HL-60 (cell line): ENCODE measurements at places on chromosomes 3 and 15.

- DNase-seq: no peak
These were observed 245.5 kb downstream of the EPHB1 start for GRCh38 chr3:135040321-135041240.

DNA sequence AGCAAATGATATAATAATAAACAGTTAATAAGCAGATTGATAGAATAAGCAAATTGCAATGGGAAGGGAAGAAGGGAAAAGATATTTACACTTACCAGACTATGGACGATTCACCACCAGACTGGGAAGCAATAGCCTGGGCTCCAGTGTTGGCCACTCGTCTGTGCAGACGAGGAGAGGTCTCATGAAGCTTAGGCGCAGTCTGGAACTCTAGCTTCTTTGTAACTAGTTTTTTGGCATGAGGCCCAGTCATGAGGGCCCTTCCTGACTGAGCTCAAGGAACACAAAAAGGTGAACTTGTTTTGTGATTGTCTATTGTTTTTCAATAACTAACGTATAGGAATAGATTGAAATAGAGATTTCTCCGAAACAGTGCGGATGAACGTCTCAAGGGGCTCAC is 63.3 kb upstream of the GATM start:
- DNase-seq: no peak

GRCh38 chr3:88321363-88322050 is 171.7 kb downstream of the C3orf38 start:
- no peak for DNase-seq

- DNase-seq: no peak
These were observed 34.7 kb downstream of the GAP43 start for GRCh38 chr3:115658032-115658336.

DNA sequence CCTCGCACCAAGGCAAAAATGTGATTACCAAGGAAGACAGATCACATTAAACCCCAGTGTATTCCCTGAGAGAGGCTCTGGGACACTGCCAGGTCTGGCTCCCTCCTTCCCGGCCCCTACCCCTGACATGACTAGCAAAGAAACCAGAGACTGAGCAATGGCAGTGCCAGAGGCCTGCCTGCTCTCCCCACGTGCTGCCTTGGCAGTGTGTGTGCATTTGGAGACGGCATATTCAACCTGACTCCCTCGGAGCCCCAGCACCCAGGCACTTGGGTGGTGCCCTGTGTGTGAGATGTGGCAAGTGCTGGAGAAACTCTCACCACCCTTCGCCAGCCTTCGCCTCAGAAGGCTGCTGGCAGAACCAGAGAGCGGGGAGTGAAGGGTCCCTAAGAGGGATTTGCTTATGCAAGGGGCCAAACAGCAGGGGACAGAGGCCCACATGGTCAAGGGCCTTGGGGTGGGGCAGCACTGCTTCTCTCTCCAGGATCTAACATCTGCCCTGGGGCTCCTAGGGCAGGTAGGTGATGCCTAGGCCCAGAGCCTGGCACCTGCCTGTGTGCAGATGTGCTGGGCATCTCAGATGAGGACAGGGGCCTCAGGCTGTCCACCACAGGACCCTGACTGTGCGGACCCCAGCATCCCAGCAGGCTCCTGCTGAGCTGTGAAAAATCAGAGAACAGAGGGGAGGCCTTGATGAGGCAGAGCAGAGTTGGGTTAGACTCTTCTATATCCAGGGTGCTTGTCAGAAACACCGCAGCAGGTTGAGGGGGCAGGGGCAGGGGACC is 23.6 kb upstream of the PLXNA1 start:
- no peak for DNase-seq

GRCh38 chr3:153166206-153166605 is 4.2 kb downstream of the RAP2B start:
- DNase-seq: no peak

DNA sequence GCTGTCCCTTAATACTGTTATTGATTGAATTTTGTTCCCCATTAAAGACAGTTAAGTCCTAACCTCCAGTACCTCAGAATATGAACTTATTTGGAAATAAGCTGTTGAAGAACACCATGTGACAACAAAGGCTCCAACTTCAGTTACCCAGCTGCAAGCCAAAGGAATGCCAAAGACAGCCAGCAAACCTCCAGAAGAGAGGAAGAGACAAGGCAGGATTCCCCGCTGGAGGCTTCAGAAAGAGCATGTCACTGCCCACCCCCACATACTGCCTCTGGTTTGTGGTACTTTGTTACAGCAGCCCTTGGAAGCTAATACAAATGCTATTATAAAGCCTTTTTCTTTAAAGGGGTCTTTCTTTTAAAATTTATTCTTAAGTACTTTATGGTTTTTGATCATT is 18.4 kb upstream of the NEK10 start:
- DNase-seq: no peak

GRCh38 chr3:60641354-60641753 is 609.9 kb downstream of the FHIT start:
- DNase-seq: no peak

DNA sequence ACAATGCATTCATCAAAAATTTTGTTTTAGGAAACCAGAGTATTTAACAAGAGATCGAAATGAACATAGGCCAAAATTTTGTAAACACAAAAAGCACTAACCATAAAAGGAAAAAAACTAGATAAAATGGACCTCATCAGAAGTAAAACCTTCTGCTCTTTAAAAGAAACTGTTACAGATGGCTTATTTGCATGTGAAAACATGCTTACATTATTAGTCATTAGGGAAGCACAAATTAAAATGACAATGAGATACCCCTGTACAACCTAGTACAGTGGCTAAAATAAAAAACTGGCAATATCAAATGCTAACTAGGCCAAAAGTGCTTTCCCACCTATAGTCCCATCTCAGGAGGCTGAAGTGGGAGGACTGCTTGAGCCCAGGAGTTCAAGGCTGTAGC is 19.3 kb downstream of the UBR1 start:
- no peak for DNase-seq

- no peak for DNase-seq
These were observed 363.6 kb upstream of the CCDC54 start for GRCh38 chr3:107013641-107014040.

DNA sequence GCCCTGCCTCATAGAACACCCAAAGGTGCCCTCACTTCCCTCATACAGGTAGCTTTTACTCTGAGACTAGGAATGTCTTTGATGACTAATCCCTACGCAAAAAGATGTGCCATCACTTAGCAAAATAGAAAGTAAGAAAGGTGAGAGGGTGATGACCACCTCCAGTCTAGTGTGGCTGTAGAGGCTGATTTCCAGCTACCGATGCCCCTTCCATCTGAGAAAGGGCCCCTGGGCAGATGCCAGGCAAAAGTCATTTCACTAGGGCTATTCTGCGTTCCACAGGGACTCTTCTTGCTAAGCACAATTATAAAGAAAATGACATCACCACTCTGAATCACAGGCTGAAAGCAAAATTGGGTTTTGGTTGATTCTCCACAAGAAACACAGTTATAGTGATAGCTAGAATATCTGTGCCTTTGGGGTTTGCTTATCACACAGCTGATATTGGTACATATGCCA is 77.4 kb downstream of the RBPMS2 start:
- no peak for DNase-seq

GRCh38 chr3:159855599-159856346 is 132.9 kb upstream of the IL12A start:
- no peak for DNase-seq

DNA sequence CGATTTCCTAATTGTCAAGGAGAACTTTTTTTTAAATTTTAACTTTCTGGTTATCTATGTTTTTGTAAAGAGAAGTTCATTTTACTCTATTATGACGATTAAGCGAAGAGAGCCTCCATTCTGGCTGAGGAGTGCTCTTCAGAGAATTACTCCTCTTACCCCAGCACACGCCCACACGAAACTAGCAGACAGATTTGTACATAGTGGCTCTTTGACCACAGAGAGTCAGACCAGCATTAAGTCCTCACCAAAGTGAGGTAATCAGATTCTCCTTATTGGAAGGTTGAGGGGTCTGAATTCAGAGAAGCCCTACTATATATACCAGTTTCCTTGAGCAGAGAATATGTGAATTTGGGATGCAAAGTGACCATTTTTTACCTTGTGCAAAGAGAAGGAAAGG is 204.8 kb upstream of the TSC22D2 start:
- DNase-seq: no peak

DNA sequence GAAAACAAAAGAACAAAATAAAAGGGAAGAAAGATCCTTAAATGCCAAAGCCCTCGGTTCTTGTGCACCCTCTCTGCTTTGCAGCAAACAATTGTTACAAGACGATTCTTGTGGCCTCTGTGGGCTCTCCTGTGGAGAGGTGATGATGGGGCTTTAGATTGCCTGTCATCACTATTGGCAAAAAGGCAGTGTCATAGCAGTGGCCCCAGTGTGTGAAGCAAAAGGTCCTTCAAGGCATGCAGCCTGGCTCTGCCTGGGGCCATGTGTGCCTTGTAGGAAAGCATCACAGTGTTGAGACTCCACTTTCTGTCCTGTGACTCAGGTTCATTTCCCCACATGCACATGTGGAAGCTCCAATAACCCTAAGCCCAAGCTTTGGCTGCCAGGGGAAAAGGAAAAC is 43.7 kb downstream of the POC1A start:
- no peak for DNase-seq

GRCh38 chr15:80778964-80779657 is at the start of gene CEMIP:
Gene CEMIP, plus strand, starts transcription at chr15:80779370. Its CDS starts 94,510 bp downstream, at chr15:80873880.
- DNase-seq: peak; percentile 42

DNA sequence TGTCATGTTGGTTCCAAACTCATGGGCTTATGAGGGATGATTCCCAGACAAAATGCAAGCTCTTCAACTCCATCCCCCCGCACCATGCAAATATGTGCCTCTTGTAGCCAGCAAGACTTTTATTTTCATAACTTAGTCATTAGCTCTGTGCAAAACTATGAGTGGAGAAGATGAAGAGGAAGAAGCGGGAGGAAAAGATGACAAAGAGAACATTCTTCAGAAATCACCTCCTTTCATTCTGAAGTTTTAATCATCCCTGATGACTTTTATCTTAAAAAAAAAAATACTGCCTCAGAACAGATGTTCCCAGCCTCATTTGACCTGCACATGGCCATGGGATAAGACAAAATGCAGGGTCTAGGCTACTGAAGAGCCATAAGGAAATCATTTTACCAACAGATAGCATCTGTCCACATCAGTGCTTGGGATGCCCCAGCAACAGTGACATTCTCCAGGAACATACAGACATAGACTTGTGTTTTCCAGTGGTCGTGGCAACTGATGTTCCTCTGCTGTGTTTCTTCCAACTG is 145.5 kb downstream of the WNT5A start:
- no peak for DNase-seq

DNA sequence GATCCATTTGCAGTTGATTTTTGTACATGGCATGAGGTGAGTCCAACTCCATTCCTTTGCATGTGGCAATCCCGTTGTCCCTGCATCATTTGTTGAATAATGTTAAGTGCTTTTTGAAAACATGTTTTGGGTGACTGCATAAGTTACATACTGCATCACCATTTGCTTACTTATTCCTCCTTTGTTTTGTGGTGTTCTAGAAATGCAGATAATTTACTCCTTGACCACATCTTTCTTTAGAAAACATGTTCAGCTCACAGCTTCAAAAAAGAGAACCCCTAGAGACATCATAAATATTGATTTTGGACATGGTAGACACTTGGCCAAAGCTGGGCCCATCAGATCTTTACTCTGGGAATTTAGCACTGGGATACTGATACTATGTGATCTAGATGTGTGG is 135.3 kb upstream of the DAZL start:
- DNase-seq: no peak

GRCh38 chr3:130654091-130654490 is 92.5 kb downstream of the PIK3R4 start:
- no peak for DNase-seq

GRCh38 chr3:147712357-147712756 is 303.2 kb downstream of the ZIC1 start:
- DNase-seq: no peak

DNA sequence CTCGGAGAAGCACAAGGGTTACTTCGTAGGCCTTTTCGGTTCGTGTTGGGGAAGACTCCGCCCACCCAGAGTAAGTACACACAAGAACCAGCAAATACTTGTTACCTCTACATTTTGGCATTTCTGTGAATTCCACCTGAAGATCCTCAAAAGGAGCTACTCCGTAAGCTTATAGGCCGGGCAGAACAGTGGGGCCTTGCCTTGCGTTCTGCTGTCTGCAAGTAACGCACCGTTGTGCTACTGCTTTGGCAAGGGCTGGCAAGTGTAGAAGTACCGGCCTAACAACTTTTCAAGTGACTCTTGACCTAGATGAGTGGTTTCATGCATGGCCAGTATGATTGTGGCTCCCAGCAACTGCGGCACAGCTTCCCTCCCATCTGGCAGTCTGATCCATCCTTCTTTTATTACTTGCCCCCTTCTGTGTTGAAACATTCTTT is 6.4 kb upstream of the DNAAF4 start:
- no peak for DNase-seq

DNA sequence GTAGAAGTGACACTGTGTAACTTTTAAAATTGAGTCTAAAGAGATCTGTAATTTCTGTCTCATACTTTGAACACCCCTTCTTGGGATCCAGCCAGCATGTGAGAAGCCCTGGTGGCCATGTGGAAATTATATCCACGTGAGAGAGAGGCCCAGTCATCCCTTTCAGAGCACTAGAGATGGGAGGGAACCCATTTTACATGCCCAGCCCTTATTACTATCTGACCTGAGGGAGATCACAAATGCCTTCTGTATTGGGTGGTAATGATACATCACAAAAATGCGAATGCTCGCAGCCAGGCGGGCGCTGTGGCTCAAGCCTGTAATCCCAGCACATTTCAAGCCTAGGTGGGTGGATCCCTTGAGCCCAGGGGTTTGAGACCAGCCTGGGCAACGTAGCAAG is 27.3 kb upstream of the TRAK1 start:
- no peak for DNase-seq

- no peak for DNase-seq
These were observed 28.3 kb downstream of the LRIG1 start for GRCh38 chr3:66472313-66473134.

DNA sequence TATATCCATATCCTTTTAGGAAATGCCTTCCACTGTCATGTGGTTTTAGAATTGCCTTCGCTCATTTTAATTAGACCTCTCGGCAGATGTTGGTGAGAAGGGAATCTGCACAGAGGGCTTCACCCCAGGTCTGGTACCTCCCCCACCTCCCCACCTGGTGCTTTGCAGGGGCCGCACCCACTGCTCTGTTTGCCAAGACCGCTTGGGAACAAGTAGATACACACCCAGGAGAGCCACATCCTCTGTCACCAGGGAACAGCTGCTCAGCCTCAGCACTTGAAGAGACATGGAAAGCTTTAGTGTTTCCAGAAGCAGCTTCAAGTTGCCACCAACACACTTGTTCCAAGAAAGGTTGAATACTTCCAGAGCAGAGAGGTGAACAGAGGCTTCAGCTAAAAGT is 21.8 kb downstream of the LRRC31 start:
- no peak for DNase-seq

GRCh38 chr3:5095886-5096285 is 26.2 kb upstream of the ARL8B start:
- no peak for DNase-seq
